Fibroblast of lung (primary cell): ENCODE measurements at places on chromosomes 11 and 22. TPM values are rescaled to one million over a fixed set of nuclear protein-coding genes. Genes with fewer than 3 reads are reported as not detected.

Gene SCGB2A2
- total RNA-seq: not detected in 2 replicates

Gene PGA4
- total RNA-seq: 2.3 TPM in 1 of 2 replicates, not detected in the other

Gene IRF7
- total RNA-seq: 9.1 and 11.3 TPM in 2 replicates

Gene MRGPRX3
- not detected in 2 replicates for total RNA-seq

Gene ASRGL1
- under 0.01 TPM in 1 of 2 replicates, not detected in the other for total RNA-seq

Gene HSPB2
- total RNA-seq: 2.1 and 2.8 TPM in 2 replicates

Gene ACCSL
- total RNA-seq: not detected in 2 replicates

Gene AQP11
- 7.4 and 11.2 TPM in 2 replicates for total RNA-seq

Gene CRYBB1
- not detected in 2 replicates for total RNA-seq

Gene CYP2R1
- 10.5 and 13.9 TPM in 2 replicates for total RNA-seq

Gene WBP2NL
- 1.3 and 1.8 TPM in 2 replicates for total RNA-seq

Gene TENM4
- total RNA-seq: 48.3 and 48.4 TPM in 2 replicates

Gene APOL1
- 44.2 and 80.3 TPM in 2 replicates for total RNA-seq

Gene ASCL2
- not detected in 2 replicates for total RNA-seq

Gene MRTFA
- total RNA-seq: 13.4 and 23.0 TPM in 2 replicates

Gene RGL4
- not detected in 2 replicates for total RNA-seq

Gene EPS8L2
- 24.1 and 54.2 TPM in 2 replicates for total RNA-seq

Gene IL18
- 0.17 and 0.26 TPM in 2 replicates for total RNA-seq

Gene CBLIF
- total RNA-seq: not detected in 2 replicates
